ENCODE measurements at places on chromosomes 3 and 15. TPM values are rescaled to one million over a fixed set of nuclear protein-coding genes. Genes with fewer than 3 reads are reported as not detected.

The CHRM5 gene
- total RNA-seq: not detected

DNA sequence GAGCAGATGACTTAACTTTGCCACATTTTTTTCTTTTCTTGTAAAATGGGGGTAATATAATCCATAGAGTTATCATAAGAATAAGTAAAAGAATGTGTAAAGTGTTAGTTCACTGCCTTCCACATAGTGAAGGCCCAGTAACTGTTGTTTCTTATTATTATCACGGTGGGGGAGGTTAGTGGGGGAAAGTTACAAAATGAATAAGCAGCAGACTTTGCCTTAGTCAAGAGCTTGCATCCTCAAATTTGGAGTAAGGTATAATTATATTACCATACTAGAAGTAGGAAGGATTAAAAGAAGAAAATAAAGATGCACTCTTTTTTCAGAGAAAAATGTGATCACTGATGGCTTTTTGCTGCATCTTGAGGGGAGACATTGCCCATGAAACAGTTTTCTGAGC lies 247.6 kb downstream of the PTPRG start:
- no peak overlapping the region for H3K4me3 ChIP-seq
- no peak for DNase-seq
- no peaks in the 10 kb centered on the region for H3K4me1 ChIP-seq
- no peak overlapping the region for H3K27ac ChIP-seq
- H3K36me3 ChIP-seq: no peaks in the 10 kb centered on the region

- H3K27me3 ChIP-seq: peaks cover 9% of the 10 kb centered on the region
- H3K27ac ChIP-seq: no peak overlapping the region
- DNase-seq: no peak
- H3K36me3 ChIP-seq: no peaks in the 10 kb centered on the region
These were observed 23.4 kb downstream of the PLA2G4D start for GRCh38 chr15:42070976-42071350.

DNA sequence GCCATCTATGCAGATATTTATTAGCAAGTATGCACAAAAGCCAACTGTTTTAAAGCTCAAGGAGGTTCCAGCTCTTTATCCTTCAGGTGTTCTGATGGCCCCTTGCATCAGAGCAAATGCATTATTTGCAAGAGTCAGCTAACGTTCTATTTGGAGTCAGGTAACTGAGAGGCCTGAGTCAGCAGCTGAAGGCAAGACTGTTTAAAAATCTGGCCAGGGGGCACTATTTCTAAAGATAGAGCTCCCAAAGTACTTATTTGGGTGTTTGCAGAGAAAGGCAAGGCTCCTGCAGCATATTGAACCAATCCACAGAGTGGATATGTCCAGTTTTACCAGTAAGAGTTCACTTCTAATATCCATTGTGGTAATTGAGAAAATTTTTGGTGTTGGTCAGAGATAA lies 146.1 kb downstream of the LRTM1 start:
- H3K27me3 ChIP-seq: peaks cover 4% of the 10 kb centered on the region
- no peak overlapping the region for H3K4me3 ChIP-seq
- no peaks in the 10 kb centered on the region for H3K36me3 ChIP-seq
- no peaks in the 10 kb centered on the region for H3K4me1 ChIP-seq

DNA sequence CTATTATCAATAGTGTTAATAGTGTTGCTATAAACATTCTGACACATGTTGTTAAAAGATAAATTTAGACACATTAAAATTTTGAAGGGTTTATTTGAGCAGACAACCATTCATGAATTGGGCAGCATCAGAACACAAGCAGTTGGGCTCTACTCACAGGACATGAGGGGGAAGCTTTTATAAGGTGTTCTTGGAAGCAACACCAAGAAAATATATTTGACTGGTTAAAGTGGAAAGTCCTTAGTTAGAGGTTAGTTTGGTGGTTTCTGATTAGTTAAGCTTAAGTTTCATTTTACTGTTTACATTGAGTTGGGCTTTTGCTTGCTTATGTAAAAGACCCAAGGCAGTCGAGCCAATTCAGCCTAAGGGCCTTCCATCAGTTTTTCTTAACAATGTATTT lies 220.7 kb downstream of the CD47 start:
- no peak overlapping the region for H3K4me3 ChIP-seq
- peaks cover 13% of the 10 kb centered on the region for H3K4me1 ChIP-seq
- no peak overlapping the region for H3K27ac ChIP-seq
- peaks cover 2% of the 10 kb centered on the region for H3K27me3 ChIP-seq

The ERICH6 gene
- total RNA-seq: not detected

The CCDC14 gene
- total RNA-seq: 35.1 TPM

The UBE2E2 gene
- total RNA-seq: 16.5 TPM

GRCh38 chr3:143978263-143978631 lies 6.6 kb downstream of the DIPK2A start:
- no peak overlapping the region for H3K27ac ChIP-seq
- H3K27me3 ChIP-seq: no peaks in the 10 kb centered on the region
- no peak for DNase-seq
- peaks cover 13% of the 10 kb centered on the region for H3K36me3 ChIP-seq
- no peak overlapping the region for H3K4me3 ChIP-seq

- DNase-seq: no peak
- no peaks in the 10 kb centered on the region for H3K27me3 ChIP-seq
- peaks cover 41% of the 10 kb centered on the region for H3K4me1 ChIP-seq
- H3K36me3 ChIP-seq: no peaks in the 10 kb centered on the region
- no peak overlapping the region for H3K4me3 ChIP-seq
These were observed 246.1 kb downstream of the NFKBIZ start for GRCh38 chr3:102095383-102095782.

- H3K4me1 ChIP-seq: peaks cover 14% of the 10 kb centered on the region
- H3K27ac ChIP-seq: no peak overlapping the region
- no peak for DNase-seq
- H3K4me3 ChIP-seq: no peak overlapping the region
- H3K36me3 ChIP-seq: peaks cover 10% of the 10 kb centered on the region
- H3K27me3 ChIP-seq: no peaks in the 10 kb centered on the region
These were observed 33.7 kb downstream of the FILIP1L start for GRCh38 chr3:100080573-100080972.

DNA sequence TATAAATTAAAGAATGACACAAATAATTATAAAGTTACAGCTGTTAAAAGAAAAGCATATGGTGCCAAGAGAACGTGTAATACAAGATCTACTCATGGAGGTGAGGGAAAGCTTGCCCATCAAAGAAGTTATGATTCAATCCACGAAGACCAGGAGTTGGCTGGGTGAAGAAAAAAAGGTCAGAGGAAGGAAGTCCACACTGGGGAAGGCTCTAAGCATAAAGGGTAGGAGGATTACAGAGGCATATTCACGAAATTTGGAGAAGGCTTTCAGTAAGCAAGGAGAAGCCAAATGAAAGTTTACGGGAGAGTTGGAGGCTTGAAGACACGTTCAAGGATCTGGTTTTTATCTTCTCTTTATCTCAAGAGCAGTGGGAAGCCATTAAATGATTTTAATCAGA lies 1.8 kb upstream of the TGFBR2 start:
- H3K27me3 ChIP-seq: no peaks in the 10 kb centered on the region
- no peak for DNase-seq
- peak overlapping the region; percentile 92 for H3K27ac ChIP-seq

The ZPLD1 gene
- total RNA-seq: not detected

DNA sequence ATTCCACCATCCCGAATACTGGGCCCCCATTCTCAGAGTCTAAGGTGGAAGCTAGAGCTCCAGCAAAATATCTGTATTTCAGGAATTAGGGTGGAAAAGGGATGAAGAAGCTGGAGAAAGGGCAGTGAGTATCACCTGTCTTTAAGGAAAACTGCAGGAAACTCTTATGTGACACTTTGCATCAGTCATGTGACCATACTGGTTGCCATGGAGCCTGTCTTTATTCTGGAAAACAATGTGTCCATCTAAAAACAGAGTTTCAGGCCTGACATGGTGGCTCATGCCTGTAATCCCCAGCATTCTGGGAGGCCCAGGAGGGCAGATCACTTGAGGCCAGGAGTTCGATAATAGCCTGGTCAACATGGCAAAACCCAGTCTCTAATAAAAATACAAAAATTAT lies 52.9 kb upstream of the FSIP1 start:
- peaks cover 33% of the 10 kb centered on the region for H3K27me3 ChIP-seq
- DNase-seq: no peak
- no peak overlapping the region for H3K4me3 ChIP-seq
- no peaks in the 10 kb centered on the region for H3K4me1 ChIP-seq
- H3K36me3 ChIP-seq: no peaks in the 10 kb centered on the region

DNA sequence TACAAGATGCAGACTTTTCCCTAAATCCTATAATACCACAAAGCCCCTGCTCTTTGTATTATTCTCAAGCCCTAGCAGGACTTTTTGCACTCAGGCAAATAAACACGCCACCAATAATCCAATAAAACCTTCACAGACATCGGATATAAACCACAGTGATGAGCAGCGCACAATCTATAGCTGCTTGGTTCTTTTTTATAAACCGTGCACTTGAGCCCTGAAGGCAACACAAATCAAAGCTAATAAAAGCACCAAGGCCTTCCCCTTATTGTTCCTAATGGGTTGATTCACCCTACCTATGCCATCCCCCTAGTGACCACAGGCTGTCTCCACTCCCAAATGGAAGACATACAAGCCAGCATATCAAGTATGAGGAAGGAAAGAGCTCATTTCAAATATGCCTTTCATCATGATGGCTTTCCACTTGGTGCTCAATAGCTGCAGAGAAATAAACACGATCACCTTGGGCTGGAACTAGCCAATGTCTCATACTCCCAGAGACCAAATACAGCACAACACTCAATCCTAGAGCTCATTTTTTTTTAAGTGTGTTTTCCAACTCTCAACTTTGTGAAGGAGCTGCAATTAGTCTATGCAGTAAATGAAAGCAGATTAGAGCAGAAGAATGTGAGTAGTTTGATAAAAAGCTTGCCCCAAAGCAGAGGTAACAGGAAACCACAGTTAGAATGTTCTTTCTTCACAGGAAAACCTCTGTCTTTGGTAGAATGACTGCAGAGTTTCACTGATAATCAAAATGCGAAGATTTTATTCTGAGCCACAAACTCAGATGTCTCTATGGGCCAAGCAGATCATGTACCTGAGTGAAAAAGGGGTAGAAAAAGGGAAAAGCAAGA lies 573.9 kb downstream of the AGBL1 start:
- no peaks in the 10 kb centered on the region for H3K36me3 ChIP-seq
- H3K27me3 ChIP-seq: no peaks in the 10 kb centered on the region
- peaks cover 68% of the 10 kb centered on the region for H3K4me1 ChIP-seq

The PLCH1 gene
- 0.20 TPM for total RNA-seq

The PLD1 gene
- total RNA-seq: 0.86 TPM

DNA sequence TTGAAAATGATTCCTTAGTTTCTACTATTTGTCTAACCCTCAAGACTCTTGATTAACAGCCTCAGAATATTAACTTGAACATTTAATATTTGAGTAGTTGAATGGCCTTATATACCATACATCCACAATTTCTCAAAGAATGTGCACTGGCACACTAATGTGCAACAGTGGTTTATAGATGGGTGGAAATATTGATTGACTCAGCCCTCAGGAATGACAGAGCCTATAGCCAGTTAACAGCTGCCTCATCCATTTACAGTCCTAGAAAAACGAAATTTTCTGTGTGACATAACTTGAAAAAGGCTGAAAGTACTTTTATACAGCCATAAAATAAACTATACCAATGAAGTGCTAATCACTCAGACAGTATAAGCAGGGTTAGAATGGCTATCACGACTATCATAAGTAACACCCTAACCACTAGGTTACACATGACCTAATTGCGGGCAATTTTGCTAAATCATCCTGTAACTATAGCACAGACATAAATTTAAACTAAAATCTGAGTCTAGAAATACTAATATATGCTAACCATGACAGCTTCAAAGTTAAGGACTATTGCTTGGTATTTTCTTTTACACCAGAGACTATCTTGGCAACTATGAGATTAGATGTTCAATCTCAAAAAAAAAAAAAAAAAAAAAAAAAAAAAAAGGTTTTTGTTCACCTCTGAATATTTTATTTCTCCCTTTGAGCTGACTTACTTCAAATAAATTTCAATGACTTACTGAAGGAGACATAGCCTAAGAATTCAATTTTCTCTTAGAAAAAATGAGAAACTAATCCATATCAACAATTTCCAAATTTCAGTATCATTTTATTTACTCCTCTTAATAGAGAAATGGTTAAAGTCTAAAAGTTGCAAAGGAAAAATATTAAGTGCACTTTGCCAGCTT lies 9.3 kb downstream of the SECISBP2L start:
- H3K27ac ChIP-seq: no peak overlapping the region
- H3K4me1 ChIP-seq: peaks cover 28% of the 10 kb centered on the region
- H3K27me3 ChIP-seq: no peaks in the 10 kb centered on the region
- no peak overlapping the region for H3K4me3 ChIP-seq
- DNase-seq: no peak

GRCh38 chr3:140768941-140769340 lies 91.1 kb downstream of the TRIM42 start:
- H3K27me3 ChIP-seq: no peaks in the 10 kb centered on the region
- H3K27ac ChIP-seq: no peak overlapping the region
- no peak overlapping the region for H3K4me3 ChIP-seq
- peaks cover 9% of the 10 kb centered on the region for H3K4me1 ChIP-seq
- H3K36me3 ChIP-seq: no peaks in the 10 kb centered on the region

GRCh38 chr3:105195260-105195659 lies 171.4 kb upstream of the ALCAM start:
- no peaks in the 10 kb centered on the region for H3K27me3 ChIP-seq
- no peak overlapping the region for H3K4me3 ChIP-seq
- no peak for DNase-seq
- H3K4me1 ChIP-seq: no peaks in the 10 kb centered on the region

All from activated CD8-positive, alpha-beta T cell treated with anti-CD3 and anti-CD28 coated beads for 36 hours (primary cell).